ENCODE measurements at places on chromosomes 2 and 18. TPM values are rescaled to one million over a fixed set of nuclear protein-coding genes. Genes with fewer than 3 reads are reported as not detected.

GPBAR1 gene
- polyA plus RNA-seq, result 0.22 TPM

FBXO41 gene
- polyA plus RNA-seq, result not detected

RAMP1 gene
- polyA plus RNA-seq, result 70.8 TPM

DUSP11 gene
- 52.2 TPM for polyA plus RNA-seq

CFAP65 gene
- not detected for polyA plus RNA-seq

- H3K4me1 ChIP-seq, result peaks cover 18% of the 10 kb centered on the region
- H3K36me3 ChIP-seq, result peaks cover 3% of the 10 kb centered on the region
- DNase-seq, result no peak
- H3K27me3 ChIP-seq, result peaks cover 19% of the 10 kb centered on the region
- H3K4me3 ChIP-seq, result no peak overlapping the region
Observed at GRCh38 chr2:89763254-89763580, 1071.7 kb downstream of the RPIA start.

- no peaks in the 10 kb centered on the region for H3K36me3 ChIP-seq
- H3K27me3 ChIP-seq, result peaks cover 2% of the 10 kb centered on the region
- H3K4me1 ChIP-seq, result no peaks in the 10 kb centered on the region
Observed at GRCh38 chr2:142965443-142965842, 88.0 kb downstream of the KYNU start.

DNA sequence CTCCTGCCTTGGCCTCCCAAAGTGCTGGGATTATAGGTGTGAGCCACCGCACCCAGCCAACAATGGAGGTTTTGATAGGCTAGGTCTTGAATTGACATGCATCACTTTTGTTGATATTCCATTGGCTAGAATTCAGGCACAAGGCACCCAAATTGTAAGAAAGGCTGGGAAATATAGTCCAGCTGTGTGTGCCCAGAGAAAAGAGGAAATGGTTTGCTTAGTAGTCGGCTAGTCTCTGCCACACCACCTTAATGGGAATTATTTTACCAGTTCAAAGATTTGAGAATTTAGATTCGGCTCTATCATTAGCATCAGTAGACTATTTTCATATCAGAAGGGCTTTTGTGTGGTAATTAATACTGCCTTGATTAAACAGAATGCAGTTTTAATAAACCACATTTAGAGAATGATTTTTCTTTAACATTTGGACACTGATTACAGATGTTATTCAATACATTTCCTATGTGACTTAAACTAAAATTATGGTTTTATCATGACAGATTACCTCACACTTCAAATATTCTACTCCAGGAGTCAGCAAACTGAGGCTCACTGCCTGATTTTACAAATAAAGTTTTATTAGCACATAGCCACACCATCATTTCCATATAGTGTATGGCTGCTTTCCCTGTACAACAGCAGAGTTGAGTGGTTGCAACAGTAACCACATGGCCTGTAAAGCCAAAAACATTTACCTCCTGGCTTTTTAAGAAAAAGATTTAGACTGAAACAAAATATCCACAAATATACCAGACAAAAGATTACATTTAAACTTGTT lies 27.4 kb downstream of the DBI start:
- peaks cover 1% of the 10 kb centered on the region for H3K27me3 ChIP-seq
- DNase-seq, result no peak
- no peaks in the 10 kb centered on the region for H3K4me1 ChIP-seq
- no peak overlapping the region for H3K27ac ChIP-seq
- H3K36me3 ChIP-seq, result no peaks in the 10 kb centered on the region

DNA sequence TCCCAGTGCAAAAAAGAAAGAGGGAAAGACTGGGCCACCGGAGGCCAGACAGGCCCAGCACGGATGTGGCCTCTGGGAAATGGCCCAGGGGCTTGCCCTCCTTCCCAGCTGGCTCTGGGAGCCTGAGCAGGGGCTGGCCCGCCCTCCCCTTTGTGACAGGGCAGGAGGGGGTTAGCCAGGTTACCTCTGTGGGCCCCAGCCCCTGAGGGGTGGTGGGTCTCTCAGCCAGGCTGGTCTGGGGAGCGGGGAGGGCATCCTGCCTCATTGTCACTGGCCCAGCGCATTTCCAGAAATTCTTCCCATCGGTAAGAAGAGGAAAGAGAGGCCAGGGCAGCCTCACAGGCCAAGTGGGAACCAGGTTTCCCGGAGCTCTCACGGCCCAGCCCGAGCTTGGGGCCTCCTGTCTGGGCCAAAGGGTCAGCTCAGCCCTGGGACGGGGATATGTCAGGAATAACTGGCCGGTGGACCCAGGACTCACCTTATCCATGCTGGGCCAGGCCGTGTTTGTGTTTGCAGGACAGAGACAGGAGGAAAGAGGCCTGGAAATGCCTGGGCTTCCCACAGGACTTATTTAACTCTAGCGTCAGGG lies 182.2 kb downstream of the ZFP36L2 start:
- peaks cover 5% of the 10 kb centered on the region for H3K27me3 ChIP-seq
- no peak for DNase-seq
- peaks cover 19% of the 10 kb centered on the region for H3K4me1 ChIP-seq

DNA sequence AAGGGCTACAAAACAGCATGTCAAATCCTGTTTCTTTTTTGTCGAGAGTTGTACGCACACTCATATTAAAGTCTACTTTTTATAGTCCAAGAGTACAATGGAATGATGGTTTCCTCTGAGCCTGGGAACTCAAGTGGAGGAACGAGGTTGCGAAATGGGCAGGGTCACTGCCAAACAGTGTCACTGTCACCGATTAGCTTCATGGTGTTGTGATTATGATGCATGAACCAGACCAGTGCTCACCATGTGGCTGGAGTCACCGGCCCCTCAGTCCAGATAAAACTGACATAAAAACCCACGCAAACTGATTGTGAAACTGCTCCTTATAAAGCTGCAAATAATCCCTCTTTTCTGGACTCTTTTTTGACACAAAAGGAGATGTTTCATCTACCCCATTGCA lies 122.0 kb downstream of the COPS8 start:
- H3K27me3 ChIP-seq, result peaks cover 2% of the 10 kb centered on the region
- H3K36me3 ChIP-seq, result no peaks in the 10 kb centered on the region
- no peaks in the 10 kb centered on the region for H3K4me1 ChIP-seq
- H3K4me3 ChIP-seq, result no peak overlapping the region
- no peak for DNase-seq
- no peak overlapping the region for H3K27ac ChIP-seq

DNA sequence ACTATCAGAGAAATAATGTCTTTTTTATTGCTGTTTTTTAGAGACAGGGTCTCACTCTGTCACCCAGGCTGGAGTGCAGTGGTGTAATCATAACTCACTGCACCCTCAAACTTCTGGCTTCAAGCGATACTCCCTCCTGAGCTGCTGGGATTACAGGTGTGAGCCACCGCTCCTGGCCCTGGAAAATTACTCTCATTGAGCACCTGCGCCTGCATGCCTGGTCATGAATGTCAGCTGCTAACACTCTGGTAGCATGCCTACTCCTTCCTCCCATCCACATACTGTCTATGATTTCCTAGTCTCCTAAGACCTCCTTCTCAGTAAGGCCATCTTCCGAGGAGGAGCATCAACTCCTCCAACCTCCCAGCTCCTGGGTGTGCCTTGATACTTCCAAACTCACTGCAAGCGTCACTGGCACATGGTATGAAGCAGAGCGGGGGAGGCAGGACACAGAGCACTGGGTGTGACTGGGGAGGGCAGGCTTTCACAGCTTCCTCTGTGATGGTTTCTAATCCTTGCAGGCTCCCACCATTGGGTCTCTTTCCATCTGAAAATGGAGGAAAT lies 1.6 kb upstream of the MAP2 start:
- H3K4me1 ChIP-seq, result peaks cover 19% of the 10 kb centered on the region
- DNase-seq, result no peak
- H3K36me3 ChIP-seq, result no peaks in the 10 kb centered on the region
- H3K27ac ChIP-seq, result no peak overlapping the region
- no peak overlapping the region for H3K4me3 ChIP-seq

DNA sequence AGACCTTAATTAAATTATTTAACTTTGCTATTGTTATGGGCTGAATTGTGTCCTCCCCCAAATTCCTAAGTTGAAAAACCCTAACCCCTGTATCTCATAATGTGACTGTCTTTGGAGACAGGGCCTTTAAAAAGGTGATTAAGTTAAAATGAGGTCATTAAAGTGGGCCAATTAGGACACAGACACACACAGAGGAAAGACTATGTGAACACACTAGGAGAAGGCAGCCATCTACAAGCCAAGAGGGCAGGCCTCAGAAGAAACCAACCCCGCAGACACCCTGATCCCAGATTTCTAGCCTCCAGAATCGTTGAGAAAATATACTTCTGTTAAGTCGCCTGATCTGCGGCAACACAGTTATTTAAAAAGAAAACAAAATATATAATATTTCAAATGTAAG lies 6.4 kb downstream of the STK17B start:
- peak overlapping the region; percentile 88 for H3K27ac ChIP-seq
- peaks cover 84% of the 10 kb centered on the region for H3K4me1 ChIP-seq
- no peak for DNase-seq
- H3K36me3 ChIP-seq, result peaks cover 8% of the 10 kb centered on the region
- H3K27me3 ChIP-seq, result peaks cover 29% of the 10 kb centered on the region

DNA sequence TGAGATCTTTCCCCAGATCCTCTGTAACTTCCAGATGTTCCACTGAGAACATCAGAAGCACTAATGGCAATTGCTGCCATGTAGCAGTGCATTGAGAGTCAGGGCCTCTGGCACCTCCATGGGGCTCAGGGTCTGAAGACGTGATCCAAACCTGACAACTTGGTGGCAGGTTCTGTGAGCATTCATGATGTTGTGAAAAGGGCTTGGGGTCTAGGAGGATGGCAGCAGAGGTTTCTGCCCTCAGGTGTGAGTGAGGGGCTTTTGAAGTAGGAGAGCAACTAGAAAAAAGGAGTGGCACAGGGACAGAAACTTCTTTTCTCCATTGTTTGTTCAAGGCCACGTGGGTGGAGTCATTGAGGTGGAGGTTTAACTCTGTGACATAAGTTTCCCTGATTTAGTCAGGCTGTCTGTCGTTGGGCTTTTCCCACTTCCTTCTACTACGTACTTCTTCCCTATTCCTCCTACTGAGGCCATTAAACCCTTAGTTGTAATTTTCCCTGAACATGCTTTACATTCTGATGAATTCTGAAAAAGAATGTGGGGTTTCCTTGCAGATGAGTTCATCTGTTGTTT lies 13.1 kb downstream of the CFLAR start:
- H3K27ac ChIP-seq, result peak overlapping the region; percentile 98
- peaks cover 29% of the 10 kb centered on the region for H3K27me3 ChIP-seq
- H3K4me1 ChIP-seq, result peaks cover 87% of the 10 kb centered on the region
- peak overlapping the region; percentile 69 for H3K4me3 ChIP-seq

GRCh38 chr2:42916324-42916723 lies 123.9 kb upstream of the HAAO start:
- H3K4me3 ChIP-seq, result no peak overlapping the region
- DNase-seq, result no peak
- no peaks in the 10 kb centered on the region for H3K4me1 ChIP-seq
- no peak overlapping the region for H3K27ac ChIP-seq

DNA sequence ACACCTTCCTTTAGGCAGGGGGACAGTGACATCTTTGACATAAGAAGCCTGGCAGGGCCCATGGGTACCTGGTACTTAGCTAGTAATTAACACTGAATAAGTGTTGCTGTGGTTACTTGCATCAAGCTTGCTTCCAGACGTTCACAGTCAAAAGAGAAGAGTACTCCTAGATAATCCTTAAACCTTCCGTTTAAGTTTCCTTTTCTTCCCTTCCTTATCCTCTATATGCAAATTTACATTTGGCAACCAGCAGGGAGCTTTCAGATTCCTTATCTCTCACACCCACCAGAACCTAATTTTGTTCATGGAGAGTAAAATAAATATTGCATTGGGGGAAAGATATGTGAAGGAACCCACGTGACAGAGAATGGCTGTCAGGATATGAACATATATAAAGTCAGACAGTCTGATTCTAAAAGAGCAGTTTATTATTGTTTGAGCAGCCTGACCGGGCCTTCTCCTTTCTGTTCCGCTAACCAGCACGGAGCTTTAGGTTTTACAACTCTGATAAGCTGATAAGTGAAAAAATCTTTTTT lies 7.8 kb upstream of the RAB31 start:
- peaks cover 5% of the 10 kb centered on the region for H3K27me3 ChIP-seq
- H3K27ac ChIP-seq, result no peak overlapping the region
- H3K4me1 ChIP-seq, result peaks cover 21% of the 10 kb centered on the region
- no peak for DNase-seq
- no peaks in the 10 kb centered on the region for H3K36me3 ChIP-seq

DNA sequence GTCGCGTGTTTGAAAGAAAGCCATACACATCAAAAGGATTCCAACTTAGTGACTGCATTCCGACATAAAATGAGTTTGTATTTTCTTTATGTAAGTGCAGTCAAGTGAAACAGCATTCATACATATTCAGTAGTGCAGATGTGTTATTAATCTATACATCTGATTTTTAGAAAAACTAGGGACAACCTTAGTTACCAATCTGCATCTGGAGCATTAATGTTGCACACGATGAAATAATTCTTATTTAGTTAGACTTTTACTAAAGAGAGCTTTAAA lies 1.9 kb downstream of the GORASP2 start:
- peaks cover 69% of the 10 kb centered on the region for H3K4me1 ChIP-seq
- H3K27me3 ChIP-seq, result peaks cover 2% of the 10 kb centered on the region

DNA sequence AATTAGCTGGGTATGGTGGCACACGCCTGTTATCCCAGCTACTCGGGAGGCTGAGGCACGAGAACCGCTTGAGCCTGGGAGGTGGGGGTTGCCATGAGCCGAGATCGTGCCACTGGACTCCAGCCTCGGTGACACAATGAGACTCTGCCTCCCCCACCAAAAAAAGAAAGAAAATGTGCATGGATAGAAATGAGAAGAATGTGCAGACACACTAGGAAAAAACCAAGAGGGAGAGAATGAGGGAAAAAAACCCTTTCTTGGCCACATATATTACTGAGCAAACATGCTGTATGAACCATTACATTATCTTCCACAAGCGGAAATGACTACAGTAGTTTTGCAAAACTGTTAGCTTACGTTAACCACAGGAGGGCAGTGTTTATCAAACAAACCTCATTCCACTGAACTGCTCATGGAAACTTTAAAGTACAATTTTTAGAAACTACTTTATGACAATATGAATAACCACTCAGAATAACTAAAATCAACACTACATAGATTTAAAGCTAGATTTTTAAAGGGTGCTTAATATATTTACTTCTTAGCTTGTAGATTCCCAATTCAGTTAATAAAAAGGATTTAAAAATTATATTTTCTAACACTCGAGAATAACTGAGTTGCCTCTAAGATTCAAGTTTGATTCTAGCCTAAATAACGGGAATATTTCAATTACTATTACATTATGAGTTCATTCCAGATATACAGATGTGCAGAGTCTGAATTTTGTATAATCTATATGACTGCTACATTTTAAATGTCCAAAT lies 26.4 kb downstream of the ASXL2 start:
- no peaks in the 10 kb centered on the region for H3K36me3 ChIP-seq
- H3K27me3 ChIP-seq, result no peaks in the 10 kb centered on the region
- peaks cover 49% of the 10 kb centered on the region for H3K4me1 ChIP-seq
- DNase-seq, result peak; percentile 63
- peak overlapping the region; percentile 86 for H3K27ac ChIP-seq
- peak overlapping the region; percentile 86 for H3K4me3 ChIP-seq

Data from immature natural killer cell (primary cell).